NCI-H2171 (cell line): ENCODE measurements at places on chromosomes 11 and 22.
A peak's percentile ranks its signal among the peaks of the same experiment; 100 is the strongest.

- no peak for DNase-seq
Measured at GRCh38 chr22:48393885-48394284, 1433.8 kb downstream of the BRD1 start.

DNA sequence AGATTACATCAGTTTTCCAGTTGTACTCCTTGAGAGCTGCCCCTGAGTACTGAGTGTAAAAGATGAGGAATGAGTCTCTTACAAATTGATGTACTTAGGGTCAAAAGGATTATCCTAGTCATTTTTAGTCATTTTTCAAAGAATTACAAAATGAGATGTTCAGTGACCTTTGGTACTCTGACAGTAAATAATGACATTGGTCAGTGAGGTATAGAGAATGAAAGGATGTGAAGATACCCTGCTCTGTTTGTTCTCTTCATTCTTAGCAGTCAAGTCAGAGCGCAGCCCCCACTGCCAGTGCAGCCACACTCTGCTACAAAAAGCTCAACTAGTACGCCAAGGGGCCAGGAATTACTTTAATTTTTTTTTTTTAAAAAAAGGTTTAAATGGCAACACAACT, 4.1 kb upstream of the ESAM start:
- DNase-seq: no peak

GRCh38 chr11:364991-365725, 4.1 kb upstream of the B4GALNT4 start:
- DNase-seq: no peak

DNA sequence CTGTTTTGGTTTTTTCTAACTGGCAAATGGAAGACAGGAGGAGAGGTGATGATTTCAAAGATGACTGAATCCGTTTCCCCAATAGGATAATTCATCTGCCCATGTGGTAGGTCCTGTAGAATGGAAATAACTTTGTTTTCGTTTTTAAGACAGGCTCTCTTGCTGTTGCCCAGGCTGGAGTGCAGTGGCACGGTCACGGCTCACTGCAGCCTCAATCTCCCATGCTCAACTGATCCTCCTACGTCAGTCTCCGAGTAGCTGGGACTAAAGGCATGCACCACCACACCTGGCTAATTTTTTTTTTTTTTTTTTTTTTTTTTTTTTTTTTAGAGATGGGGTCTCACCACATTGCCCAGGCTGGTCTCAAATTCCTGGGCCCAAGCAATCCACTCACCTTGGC, 77.4 kb upstream of the BIRC3 start:
- DNase-seq: no peak

GRCh38 chr22:49460592-49461281, 366.9 kb downstream of the BRD1 start:
- peak; percentile 82 for DNase-seq

- DNase-seq: no peak
Measured at GRCh38 chr11:8060801-8061554, 20.0 kb upstream of the TUB start.

DNA sequence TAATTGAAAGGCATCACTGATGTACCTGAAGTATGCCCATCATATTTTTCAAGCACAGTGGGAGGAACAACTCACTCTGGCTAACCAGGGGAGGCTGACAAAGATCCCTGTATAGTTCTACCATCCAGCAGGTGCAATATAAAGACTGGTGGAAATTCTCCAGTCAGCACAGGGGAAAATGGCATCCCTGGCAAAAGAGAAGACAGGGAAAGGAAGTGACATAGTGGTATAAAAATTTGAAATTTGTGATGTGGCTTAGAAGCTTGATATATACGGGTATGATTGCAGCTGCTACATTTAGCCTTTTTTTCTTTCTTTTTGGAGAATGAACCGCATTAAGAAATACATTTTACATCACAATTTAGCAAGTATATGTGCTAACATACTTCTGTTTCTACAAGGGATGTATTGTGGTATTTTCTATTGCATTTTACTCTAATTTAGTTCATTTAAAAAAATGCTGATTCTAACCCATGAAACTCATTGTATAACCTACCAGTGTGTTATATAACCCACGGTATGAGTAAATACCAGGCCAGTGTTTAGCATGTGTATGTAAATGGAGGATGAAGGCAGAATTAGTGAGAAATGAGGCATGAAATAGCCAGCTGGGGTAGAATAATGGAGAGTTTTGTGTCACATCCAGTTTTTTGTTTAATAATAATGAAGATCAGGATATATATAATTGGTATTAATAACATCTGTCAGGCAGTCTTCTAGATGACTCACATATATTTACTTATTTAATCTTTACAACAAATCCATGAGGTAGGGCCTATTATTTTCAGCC, 186.1 kb downstream of the ARHGAP42 start:
- DNase-seq: no peak

GRCh38 chr11:13963949-13964770, 1.6 kb downstream of the SPON1 start:
- no peak for DNase-seq

DNA sequence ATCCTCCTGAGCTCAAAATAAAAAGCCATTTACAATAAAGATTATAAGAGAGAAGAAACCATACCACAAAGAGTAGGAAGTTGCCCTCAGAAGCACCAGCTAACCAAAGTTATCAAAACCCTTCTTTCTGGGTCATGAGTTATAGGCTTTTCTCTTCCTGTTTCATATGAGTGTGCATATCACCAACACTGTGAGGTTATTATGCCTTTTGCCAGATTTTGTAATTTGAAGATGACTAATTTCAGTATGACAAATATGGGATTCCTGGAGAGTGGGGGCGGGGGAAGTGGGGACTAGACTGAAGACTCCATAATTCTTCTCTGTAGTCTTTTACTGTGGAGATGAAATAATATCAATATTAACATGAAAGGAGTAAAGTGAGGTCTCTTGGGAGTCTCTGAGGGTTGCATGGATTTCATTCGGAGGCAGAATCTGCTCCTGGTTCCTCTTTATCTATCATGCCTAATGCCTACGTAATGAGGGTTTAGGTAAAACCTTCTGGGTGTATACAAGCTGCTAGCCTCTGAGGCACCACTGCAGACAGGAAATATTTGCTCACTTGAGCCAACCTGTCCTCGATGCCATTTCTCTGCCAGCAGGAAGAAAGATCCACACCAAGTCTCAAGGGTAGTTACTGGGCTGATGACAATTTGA, 2.1 kb downstream of the LPXN start:
- DNase-seq: no peak

GRCh38 chr22:30514252-30514651, 8.8 kb upstream of the SEC14L4 start:
- DNase-seq: no peak

DNA sequence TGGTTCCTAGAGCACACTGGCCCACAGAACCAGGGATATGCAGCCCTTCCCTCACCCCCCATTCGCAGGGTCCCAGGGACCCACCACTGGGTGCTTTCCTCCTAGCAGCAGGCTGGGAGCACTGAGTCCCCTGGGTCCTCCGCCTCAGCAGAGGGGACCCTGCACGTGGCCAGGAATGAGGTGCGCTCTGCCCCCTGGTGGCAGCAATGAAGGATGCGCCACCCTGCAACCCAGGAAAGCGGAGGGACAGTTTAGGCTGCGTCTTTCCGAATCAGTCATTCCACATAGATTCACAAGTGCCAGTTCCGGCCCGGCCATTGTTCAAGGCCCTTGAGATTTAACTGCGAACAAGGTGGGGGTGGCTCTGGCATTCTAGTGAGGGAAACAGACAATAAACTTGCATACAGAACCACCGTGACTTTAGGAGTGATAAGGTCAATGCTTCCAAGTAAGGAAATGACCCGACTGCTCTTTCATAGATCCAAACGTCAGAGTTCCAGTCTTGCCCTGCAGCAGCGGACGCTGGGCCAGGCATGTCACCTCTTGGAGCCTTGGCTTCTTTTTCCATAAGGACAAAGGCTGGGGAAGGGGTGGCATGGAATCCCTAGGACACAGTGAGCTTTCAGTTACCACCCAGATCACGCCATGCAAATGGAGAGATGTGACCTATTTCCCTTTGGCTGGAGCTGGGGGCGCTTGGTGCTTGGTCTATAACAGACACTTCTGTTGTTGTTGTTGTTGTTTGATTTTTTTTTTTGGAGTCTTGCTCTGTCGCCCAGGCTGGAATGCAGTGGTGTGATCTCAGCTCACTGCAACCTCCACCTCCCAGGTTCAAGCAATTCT, 7.7 kb downstream of the RIN1 start:
- DNase-seq: peak; percentile 69

DNA sequence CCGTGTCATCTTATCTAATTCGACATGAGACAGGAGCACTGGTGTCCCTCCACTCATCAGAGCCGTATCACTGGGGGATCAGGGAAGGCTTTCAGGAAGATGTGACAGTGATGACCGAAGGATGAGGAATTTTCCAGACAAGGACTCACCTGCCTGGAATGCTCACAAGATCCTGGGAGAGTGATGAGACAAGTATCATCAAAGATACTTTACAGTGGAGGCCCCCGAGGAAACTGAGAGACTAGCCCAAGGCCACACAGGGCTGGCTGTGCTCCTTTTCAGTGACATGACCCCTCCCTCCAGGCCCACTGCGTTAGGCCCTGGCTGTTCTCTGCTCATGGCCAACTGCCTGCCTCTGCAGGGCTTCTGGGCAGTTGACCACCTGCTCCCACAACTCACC, 13.0 kb downstream of the CLPB start:
- no peak for DNase-seq

- DNase-seq: no peak
Measured at GRCh38 chr11:131584785-131585592, 214.6 kb downstream of the NTM start.

DNA sequence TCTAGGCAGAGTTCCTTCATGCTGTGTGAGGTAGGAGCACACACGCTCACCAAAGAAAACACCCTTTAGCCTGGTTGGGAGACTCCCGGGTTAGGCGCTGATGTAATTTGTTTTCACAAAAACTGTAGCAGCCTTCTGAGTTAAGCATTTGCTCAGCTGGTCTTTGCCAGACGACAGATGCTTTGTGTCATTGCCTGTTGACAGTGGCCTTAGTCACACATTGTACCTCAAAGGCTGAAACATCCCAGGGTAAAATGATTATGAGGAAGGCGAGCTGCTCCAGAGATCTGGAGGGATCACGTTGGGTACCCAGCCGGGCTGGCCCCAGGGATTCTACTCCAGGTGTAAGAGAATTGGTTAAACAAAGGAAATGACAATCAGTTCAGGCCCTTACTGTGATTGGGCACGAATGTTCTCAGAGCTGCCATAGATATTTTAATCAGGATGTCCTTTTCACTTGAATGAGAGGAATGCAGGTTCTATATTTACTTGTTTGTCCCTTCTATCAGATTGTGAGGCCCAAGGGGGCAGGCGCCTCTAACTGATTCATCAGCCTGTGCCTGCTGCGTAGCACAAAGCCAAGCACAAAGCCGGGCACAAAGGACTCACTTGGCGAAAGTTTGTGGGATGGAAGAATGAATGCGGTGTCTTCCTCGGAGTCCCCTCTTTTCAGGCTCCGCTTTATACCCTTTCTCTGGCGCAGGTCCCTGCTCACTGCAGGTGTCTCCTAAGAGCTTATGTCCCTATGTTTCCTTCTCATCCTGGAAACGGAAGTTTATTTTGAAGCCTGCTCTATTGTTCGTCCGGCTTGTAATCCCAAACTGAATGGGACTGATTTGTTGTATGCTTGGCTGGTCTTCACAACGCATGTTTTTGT, 47.1 kb downstream of the ADM start:
- DNase-seq: peak; percentile 6

- DNase-seq: no peak
Measured at GRCh38 chr11:103067118-103067517, 24.8 kb downstream of the DCUN1D5 start.

GRCh38 chr11:76604626-76605241, 65.8 kb downstream of the LRRC32 start:
- DNase-seq: no peak

DNA sequence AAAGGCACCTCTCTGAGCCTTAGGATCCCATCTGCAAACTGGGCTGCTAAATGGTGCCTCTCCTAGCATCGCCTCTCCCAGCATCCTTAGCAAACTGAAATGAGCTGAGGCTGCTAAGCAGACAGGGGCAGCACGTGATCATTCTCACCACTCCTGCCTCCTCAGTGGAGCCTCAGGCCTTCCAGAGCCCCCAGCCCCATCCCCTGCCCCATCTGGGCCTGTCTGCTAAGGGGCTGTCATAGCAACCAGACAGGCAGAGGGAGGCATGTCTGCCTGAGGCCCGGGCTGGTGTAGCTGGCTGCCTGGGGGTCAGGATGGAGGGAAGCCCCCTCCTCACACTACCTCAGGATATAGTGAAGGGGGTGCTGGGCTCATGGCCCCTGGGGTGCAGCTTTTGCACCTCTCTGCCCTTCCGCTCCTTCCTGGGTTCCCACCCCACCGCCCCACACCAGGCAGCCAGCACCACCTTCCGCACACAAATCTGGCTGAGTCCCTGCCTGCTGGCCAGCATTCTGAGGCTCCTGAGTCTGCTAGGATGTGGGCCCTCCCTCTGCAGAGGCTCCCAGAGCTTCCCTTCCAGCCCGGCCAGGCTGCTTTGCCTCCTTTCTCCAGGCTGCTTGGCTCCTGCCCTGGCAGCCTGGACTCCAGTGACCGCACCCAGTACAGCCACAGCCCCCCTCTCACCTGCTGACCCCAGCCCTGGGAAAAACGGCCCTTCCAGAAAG, 47.5 kb upstream of the TTLL12 start:
- DNase-seq: no peak

DNA sequence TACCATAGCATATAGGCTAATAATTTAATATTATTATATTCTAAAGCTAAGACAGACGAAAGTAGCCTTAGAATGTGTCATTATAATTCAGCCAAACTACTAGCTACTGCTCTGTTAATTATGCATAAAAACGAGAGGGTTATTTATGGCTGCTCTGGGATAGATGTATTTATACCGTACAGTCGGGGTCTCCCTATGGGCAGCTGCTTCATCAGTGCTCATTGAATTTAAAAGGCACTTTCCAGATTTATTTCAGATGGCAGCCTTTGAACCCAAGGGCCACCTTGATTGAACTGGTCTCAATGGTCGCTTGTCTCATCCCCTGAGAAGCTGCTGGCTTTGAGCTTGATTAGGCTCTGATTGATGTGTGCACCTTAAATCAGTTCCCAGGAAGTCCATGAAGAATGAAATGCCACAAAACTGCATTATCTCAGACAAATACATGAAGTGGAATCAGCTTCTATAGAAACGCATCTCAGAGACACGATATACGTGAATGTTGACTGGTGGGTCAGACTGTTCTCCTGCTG, 377.6 kb downstream of the LRRC4C start:
- DNase-seq: no peak

DNA sequence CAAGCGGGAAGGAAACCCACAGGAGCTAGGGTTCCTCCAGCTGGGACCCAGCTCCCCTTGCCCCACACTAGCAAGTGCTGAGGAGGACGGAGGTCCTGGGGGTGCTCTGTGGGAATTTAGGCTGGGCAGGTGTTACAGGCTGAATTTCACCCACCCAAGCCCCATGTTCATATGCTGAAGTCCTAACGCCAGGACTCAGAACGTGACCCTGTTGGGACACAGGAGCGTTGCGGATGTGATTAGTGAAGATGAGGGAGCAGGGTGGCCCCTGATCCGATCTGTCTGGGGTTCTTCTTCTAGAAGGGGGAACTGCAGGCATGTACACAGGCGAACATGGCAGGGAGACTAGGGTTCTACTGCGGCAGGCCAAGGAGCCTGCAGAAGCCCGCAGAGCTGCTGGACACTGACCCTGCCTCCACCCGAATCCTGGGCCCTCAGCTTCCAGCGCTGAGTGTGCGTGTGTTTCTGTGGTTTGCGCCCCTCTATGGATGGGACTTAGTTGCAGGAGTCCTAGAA, 103.4 kb upstream of the FGF3 start:
- no peak for DNase-seq

- DNase-seq: no peak
Measured at GRCh38 chr11:44557464-44557863, 8.0 kb upstream of the CD82 start.
